Smooth muscle cell of the pulmonary artery (primary cell): ENCODE measurements at places on chromosomes 3 and 15. TPM values are rescaled to one million over a fixed set of nuclear protein-coding genes. Genes with fewer than 3 reads are reported as not detected.

The TKT gene
- 467 and 693 TPM in 2 replicates for total RNA-seq

The USP50 gene
- 0.13 TPM in 1 of 2 replicates, not detected in the other for total RNA-seq

The MBNL1 gene
- total RNA-seq: 346 and 363 TPM in 2 replicates

The BLOC1S6 gene
- 67.8 and 98.5 TPM in 2 replicates for total RNA-seq

The IGSF10 gene
- total RNA-seq: 2.4 and 2.5 TPM in 2 replicates

The NOX5 gene
- total RNA-seq: 0.23 and 0.39 TPM in 2 replicates

The ADAMTS9 gene
- total RNA-seq: 3.7 and 8.1 TPM in 2 replicates

The GCSAM gene
- not detected in 2 replicates for total RNA-seq

The PTPN23 gene
- 31.1 and 37.2 TPM in 2 replicates for total RNA-seq

The GRK7 gene
- not detected in 2 replicates for total RNA-seq

The APOD gene
- total RNA-seq: 0.23 and 0.52 TPM in 2 replicates

The SPESP1 gene
- total RNA-seq: 1.7 and 9.8 TPM in 2 replicates

The WNT5A gene
- 12.4 and 80.7 TPM in 2 replicates for total RNA-seq

The FEZF2 gene
- total RNA-seq: not detected in 2 replicates

The ALPK3 gene
- 4.3 and 26.4 TPM in 2 replicates for total RNA-seq

The GUCA1C gene
- not detected in 2 replicates for total RNA-seq

The MOBP gene
- total RNA-seq: not detected in 2 replicates

The SLC28A2 gene
- total RNA-seq: not detected in 2 replicates

The LDHAL6B gene
- not detected in 2 replicates for total RNA-seq

The CPEB1 gene
- total RNA-seq: 9.0 and 14.1 TPM in 2 replicates

The MAP6D1 gene
- 2.3 and 3.1 TPM in 2 replicates for total RNA-seq

The DAZL gene
- total RNA-seq: not detected in 2 replicates

The UBAP1L gene
- 2.2 and 2.4 TPM in 2 replicates for total RNA-seq

The TMEM158 gene
- 17.7 and 112 TPM in 2 replicates for total RNA-seq

The C3orf70 gene
- total RNA-seq: 0.46 and 1.6 TPM in 2 replicates

The MUSTN1 gene
- 0.13 TPM in 1 of 2 replicates, not detected in the other for total RNA-seq

The RPP14 gene
- total RNA-seq: 10.2 and 12.6 TPM in 2 replicates

The UQCC5 gene
- total RNA-seq: 3.1 and 6.5 TPM in 2 replicates

The SERINC4 gene
- total RNA-seq: not detected in 2 replicates

The TUBGCP5 gene
- 20.4 and 25.1 TPM in 2 replicates for total RNA-seq

The CLDN18 gene
- total RNA-seq: not detected in 2 replicates

The MED12L gene
- total RNA-seq: 0.17 and 1.0 TPM in 2 replicates

The ECE2 gene
- 0.17 TPM in 1 of 2 replicates, not detected in the other for total RNA-seq

The PLA1A gene
- 0.13 and 0.30 TPM in 2 replicates for total RNA-seq

The TMOD2 gene
- total RNA-seq: 5.3 and 8.1 TPM in 2 replicates

The CALML4 gene
- total RNA-seq: 1.6 and 2.3 TPM in 2 replicates

The RBP2 gene
- total RNA-seq: not detected in 2 replicates

The MYL3 gene
- total RNA-seq: not detected in 2 replicates

The CP gene
- total RNA-seq: 16.1 and 42.1 TPM in 2 replicates

The ZNF620 gene
- 0.83 and 2.0 TPM in 2 replicates for total RNA-seq

The KCNAB1 gene
- total RNA-seq: 2.0 and 35.6 TPM in 2 replicates

The GOLGA6D gene
- not detected in 2 replicates for total RNA-seq

The PAQR9 gene
- total RNA-seq: 0.20 and 0.36 TPM in 2 replicates

The PIK3R4 gene
- total RNA-seq: 31.5 and 37.9 TPM in 2 replicates

The HHLA2 gene
- total RNA-seq: not detected in 2 replicates

The DNAH12 gene
- total RNA-seq: 0.13 TPM in 2 replicates

The SMCO1 gene
- total RNA-seq: not detected in 2 replicates

The GOLGA6B gene
- total RNA-seq: not detected in 2 replicates

The FANCD2OS gene
- total RNA-seq: not detected in 2 replicates

The RETNLB gene
- not detected in 2 replicates for total RNA-seq

The WDR93 gene
- 0.07 TPM in 1 of 2 replicates, not detected in the other for total RNA-seq

The CDHR4 gene
- 0.07 TPM in 1 of 2 replicates, not detected in the other for total RNA-seq

The NKIRAS1 gene
- total RNA-seq: 10.3 and 14.9 TPM in 2 replicates

The IL17RE gene
- 0.89 and 2.1 TPM in 2 replicates for total RNA-seq

The CHDH gene
- 0.03 and 0.07 TPM in 2 replicates for total RNA-seq

The IQCF5 gene
- total RNA-seq: not detected in 2 replicates

The DRD3 gene
- total RNA-seq: not detected in 2 replicates
